GM13976 (cell line): ENCODE measurements at places on chromosomes 2 and 18.
A peak's percentile ranks its signal among the peaks of the same experiment; 100 is the strongest.

- DNase-seq = no peak
Observed at GRCh38 chr2:107772353-107772752, 54.3 kb upstream of the RGPD4 start.

- DNase-seq = no peak
Observed at GRCh38 chr18:61703508-61703907, 189.3 kb downstream of the RNF152 start.

DNA sequence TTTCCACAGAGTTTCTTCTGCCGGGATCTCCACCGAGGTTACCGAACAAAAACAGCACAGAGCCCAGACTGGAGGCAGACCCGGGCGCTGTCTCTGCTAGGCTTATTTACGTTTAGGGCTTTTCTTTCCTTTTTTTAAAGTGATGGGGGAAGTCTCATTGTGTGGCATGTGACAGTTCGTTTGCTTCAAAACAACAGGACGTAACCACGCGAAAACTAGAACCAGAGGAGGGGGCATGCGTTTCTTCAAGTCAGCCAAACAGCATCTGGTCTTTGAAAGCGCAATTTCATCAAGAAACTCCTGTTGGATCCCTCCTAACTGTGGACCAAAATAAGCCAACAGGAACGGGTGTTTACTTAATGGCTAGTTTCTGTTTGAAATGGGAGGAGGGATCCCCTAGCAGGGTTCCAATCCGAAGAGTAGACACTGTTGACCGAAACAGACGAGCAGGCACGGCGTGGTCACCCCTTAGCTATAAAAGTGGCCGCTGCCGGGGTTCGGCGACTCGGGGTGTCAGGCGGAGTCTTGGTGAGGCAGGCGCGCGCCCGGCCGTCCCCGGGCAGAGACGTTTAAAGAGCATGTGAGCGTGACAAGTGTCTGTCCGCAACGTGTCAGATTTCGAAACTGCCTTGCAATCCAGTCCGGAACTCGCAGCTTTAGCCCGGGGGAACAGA lies 997 bp upstream of the TGIF1 start:
- peak; percentile 83 for DNase-seq

- no peak for DNase-seq
Observed at GRCh38 chr2:171566753-171567152, 44.5 kb downstream of the CYBRD1 start.

GRCh38 chr18:48721312-48721711 lies 182.5 kb downstream of the CTIF start:
- DNase-seq = no peak
